IPS DF 6.9 (cell line): ENCODE measurements at places on chromosomes 4 and X.
A peak's percentile ranks its signal among the peaks of the same experiment; 100 is the strongest.

GRCh38 chr4:94700298-94700697 is 57.5 kb upstream of the BMPR1B start:
- DNase-seq, result no peak

GRCh38 chr4:159416073-159416472 is 313.2 kb downstream of the RAPGEF2 start:
- no peak for DNase-seq

DNA sequence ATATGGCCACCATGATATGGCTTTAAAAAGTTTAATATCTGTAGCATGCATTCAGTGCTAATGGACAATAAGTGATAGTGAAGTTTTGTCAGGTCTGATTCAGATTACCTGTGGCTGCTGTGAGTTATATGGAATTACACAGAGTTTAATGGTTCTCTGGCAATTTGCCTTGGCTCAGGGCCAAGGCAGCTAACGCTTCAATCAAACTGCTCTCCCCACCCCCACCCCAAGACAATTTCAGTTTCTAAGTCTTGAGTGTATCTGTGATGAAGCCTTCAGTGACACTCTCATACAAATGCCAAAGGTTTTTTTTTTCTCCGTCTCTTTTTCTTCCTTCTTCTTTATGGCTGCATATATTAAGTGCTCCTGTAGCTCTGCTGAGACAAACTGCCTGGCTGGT is 106.6 kb downstream of the SHROOM4 start:
- DNase-seq, result no peak

DNA sequence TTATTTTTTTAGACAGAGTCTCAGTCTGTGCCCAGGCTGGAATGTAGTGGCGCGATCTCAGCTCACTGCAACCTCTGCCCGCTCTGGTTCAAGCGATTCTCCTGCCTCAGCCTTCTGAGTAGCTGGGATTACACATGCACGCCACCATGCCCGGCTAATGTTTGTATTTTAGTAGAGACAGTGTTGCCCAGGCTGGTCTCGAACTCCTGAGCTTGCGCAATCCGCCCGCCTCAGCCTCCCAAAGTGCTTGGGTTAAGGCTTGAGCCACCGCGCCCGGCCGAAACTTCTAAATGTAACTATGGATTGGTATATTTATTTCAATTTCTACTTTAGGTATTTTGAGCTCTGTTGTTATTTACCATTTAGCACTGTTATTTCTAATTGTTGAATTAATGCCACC is 79.4 kb downstream of the FAM193A start:
- no peak for DNase-seq

DNA sequence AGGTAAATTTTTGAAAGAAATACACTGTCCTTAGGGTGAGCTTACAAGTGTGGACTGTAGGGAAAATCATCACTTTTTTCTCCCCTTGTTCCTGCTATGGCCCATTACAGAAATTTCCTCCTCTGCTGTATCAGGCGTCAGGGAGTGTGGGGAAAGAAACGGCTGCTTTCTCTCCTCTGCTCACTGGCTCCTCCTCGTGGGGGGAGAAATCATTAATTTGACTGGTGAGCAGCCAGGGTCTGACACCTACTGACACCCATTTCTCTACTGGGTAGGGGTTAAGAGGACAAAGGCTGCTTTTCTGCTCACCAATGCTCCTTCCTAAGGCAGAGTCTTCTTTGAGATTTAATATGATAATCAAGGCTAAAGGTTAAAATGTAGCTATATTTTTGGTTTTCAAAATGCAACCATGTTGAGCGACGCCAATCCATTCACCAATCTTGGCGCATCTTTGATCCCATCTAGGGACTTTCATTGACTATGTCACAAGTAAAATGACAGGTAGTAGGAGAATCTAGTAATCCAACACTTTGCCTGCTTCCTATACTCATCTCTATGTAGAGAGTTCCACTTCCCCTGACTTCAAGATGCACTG is 25.1 kb downstream of the SETD7 start:
- peak; percentile 35 for DNase-seq

DNA sequence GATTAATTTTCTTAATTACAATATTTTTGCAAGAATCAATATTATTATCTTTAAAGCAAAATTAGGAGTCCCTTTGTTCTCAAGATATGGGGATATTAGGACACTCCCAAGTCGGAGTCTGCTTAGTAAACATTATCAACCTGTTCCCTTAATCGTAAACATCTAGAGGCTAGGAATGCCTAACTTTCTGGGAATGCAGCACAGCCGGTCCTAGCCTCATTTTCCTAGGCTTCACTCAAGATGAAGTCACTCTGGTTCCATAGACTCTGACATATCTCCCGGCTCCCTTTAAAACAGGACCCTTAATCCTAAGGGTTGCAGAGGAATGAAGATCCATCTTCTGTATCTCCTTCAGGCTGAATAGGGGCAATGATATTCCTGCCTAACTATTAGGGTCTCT is 367.6 kb downstream of the GPM6A start:
- no peak for DNase-seq

DNA sequence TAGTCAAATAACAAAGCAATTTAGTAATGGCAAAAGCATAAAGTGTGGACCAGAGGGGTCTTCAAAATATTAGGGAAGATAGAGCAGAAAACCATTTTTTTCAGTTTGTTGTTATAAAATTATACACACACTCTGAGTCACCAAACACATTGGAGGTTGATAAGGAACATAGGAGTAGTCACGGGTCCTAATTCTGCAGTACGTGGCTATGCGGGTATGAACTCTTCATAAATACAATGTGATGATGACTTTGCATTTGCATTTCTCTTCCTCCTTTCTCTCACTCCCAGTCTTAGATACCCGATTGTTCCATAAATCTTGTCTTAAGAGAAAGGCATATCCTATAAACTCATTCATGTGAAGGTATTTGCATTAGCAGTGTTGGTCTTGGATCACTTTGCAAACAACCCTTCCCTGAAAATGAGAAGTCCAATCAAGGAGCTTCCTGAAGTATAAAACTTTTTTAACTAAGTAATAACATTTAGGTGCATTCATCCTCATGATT is 223.6 kb downstream of the PALLD start:
- DNase-seq, result no peak

DNA sequence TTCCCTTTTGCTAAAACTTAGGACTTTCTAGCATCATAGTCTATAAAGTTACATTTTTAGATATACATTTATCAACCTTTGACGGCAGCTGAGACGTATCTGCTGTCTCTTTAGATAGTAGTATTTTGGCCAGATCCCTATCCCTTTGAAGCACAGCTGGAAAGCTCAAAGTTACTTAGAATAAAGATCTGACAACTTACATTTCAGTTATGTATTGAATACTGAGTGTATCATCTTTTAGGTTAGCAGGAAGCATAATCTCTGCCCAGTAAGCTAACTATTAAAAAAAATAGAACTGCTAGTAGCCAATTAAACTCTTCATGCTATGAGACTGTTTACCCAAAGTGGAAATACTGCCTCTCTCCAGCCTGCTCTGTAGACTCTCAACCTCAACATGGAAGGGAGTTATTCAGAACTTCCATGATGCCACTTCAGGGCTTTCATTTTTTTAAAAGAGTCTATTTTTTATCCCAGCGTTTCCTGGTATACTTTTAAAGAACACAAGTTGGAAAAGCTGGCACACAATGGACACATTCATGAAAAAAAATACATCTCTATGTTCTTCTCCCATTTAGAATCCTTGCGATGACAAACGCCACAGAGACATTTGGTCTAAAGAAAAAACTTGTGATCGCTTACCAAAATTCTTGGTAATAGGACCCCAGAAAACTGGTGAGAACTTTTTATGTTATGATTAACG is 126.3 kb downstream of the PRSS12 start:
- no peak for DNase-seq

- DNase-seq, result no peak
These were observed 376.9 kb downstream of the PPP4R3C start for GRCh38 chrX:27086237-27086636.

GRCh38 chr4:7915875-7916242 is 23.8 kb downstream of the AFAP1 start:
- no peak for DNase-seq

DNA sequence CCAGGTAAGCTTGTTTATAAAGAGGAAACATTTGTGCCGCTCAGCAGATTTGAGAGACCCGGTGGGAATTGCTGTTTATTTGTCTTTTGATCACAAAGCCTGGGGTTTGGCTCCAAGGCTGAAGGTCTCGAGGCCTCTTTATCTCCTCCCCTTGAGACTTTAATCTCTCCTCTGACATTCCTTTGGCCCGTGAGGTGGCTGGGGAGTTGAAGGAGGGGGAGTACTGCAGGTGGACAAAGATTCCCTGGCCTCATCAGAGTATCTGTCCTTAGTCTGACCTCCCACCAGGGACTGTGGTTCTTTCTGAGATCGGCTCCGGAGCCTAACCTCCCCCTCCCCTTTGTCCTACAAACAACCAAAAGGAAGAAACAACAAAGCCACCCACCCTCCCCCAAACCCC is 216.5 kb downstream of the MID1IP1 start:
- no peak for DNase-seq
